NCI-H187 treated with DMSO at 0.1 percent for 48 hours (cell line): ENCODE measurements at places on chromosomes 12 and 14.
A peak's percentile ranks its signal among the peaks of the same experiment; 100 is the strongest.

GRCh38 chr12:6092784-6093722, 31.4 kb downstream of the VWF start:
- no peak for DNase-seq

DNA sequence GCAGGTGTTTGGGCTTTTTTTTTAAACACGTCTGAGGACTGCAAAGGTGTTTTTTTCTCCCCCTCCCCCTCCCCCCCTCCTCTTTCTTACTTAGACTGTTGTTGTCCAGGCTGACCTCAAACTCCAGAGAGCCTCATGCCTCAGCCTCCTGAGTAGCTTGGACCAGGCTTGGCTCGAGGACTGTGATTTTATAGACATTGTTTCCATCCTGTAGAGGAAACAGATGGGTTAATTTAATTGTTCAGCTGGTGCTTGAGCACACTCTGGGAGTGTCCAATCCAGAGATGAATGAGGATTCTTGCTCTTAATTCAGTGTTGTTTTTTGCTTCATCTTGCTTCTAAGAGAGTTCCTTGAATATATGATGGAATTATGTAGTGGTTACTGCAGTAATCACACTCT, 42.1 kb downstream of the RASSF3 start:
- no peak for DNase-seq

- no peak for DNase-seq
These were observed 12.9 kb downstream of the DYRK2 start for GRCh38 chr12:67661311-67662021.

DNA sequence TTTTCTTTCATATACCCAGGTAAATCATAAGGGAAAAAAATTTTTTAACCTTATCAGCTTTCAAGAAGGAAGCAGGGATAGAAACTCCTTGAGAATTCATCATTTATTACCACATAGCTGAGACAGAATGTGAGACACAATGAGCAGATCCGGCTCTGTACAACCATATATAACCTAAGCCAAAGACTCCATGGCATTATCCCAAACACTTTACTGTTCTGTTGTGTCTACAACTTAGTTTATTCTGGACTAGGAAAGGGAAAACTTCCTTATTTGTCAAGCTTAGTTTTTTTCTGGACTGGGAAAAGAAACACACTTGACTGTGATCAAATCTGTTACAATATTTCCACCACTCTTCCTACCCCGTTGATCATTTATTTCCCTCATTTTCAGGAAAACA, 38.3 kb upstream of the CATSPERB start:
- no peak for DNase-seq

- no peak for DNase-seq
These were observed 23.9 kb upstream of the C14orf180 start for GRCh38 chr14:104555430-104556255.

GRCh38 chr12:70966996-70967790, 46.7 kb upstream of the PTPRR start:
- DNase-seq, result no peak

DNA sequence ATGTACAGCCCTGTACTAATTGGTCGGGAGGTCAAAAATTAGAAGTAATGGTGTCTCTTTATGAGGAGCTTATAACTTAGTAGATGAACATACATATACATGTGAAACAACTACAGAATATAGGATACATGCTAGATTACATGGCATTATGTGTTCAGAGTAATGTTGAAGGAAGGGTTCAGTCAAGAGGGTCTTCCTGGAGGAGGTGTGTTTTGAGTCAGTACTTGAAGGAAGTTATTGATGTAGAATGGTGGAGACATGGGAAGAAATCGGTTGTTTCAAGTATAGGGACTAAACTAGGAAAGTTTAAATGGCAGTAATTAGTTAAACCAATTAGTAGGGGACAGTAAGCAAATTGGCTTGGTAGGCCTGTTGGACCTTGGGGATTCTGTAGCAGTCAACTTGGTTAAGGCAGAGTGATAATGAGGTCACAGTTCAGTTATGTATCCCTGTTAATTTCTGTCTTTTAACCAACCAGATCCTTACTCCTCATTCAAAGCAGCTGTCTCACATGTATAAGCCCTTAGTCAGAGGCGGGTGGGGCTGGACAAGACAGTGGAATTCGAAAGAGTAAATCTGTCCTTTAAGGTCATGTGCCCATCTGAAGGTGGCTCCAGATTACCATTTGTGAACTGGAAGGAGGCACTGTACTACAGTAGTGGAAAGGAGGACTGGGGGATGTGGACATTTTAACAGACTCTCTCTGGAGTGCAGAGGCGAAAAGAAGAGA, 3.5 kb upstream of the ANKRD52 start:
- DNase-seq, result no peak

DNA sequence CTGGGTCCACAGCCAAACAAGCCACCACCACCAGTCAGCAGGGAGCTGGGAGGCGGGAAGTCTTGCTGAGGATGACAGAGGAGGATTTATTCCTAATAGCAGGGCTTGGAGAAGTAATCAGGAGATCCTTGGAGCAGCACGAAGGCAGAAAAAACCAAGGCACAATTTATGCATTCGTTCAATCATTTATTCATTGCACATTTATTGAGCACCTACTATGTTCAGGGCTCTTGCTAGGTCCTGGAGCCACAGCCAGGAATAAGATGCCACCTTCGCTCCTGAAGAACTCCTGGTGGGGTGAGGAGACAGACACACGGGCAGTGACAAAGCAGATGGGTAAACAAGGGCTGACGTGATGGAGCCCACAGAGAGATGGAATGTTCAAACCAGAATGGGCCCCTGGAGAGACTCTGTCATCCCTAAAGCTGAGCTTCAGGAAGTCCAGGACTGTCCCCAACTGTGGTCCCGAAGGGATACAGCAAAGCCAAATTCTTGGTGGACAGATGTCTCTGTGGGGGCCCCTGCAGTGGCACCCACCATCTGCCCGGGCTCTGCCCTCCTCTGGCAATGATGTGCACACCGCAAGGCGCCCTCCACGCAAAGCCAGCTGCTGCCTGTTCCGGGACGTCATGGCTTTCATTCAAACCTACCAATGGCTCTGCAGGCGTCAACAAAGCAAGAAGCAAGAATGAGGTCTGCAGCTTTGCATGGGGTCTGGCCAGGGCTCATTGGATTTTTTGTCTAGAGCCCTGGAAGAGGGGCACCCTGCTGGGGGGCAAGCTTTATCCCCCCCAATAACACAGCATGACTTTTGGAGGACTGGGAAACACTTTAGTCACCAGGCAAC, 3.0 kb upstream of the TESC start:
- DNase-seq, result no peak

- no peak for DNase-seq
These were observed 128.1 kb upstream of the ARID2 start for GRCh38 chr12:45601390-45601789.

- no peak for DNase-seq
These were observed 820 bp upstream of the SMAGP start for GRCh38 chr12:51270951-51271518.

- peak; percentile 72 for DNase-seq
These were observed 365.3 kb downstream of the NUAK1 start for GRCh38 chr12:105773471-105773870.

- no peak for DNase-seq
These were observed 299.6 kb downstream of the DPF3 start for GRCh38 chr14:72594099-72594901.

- DNase-seq, result no peak
These were observed 15.0 kb downstream of the ACACB start for GRCh38 chr12:109131154-109132050.

DNA sequence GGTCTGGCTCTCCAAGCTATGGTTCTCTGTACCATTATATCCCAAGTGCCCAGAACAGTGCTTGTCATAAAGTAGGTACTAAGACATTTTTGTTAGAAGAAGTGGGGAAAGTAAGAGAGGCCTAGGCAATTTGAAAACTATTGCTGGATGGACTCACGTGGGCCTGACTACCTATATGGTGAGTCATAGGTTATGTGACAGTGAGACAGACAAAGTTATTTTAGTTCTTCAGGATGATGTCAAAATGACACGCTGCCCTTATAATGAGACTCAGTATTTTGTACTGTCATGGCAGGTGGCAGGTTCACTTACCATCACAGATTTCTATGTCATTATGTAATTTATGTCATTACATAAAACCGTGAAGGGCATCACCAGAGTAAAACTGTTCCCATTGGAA, 53.1 kb downstream of the PARP11 start:
- DNase-seq, result no peak

- no peak for DNase-seq
These were observed 448.3 kb downstream of the PCNX1 start for GRCh38 chr14:71355324-71356201.

- DNase-seq, result no peak
These were observed 1.4 kb downstream of the PCK2 start for GRCh38 chr14:24095271-24096068.

- DNase-seq, result no peak
These were observed at the start of gene AQP2 for GRCh38 chr12:49950273-49951251. Gene AQP2 (plus strand): TSS chr12:49950737. CDS start chr12:49950831, 94 bp downstream.

DNA sequence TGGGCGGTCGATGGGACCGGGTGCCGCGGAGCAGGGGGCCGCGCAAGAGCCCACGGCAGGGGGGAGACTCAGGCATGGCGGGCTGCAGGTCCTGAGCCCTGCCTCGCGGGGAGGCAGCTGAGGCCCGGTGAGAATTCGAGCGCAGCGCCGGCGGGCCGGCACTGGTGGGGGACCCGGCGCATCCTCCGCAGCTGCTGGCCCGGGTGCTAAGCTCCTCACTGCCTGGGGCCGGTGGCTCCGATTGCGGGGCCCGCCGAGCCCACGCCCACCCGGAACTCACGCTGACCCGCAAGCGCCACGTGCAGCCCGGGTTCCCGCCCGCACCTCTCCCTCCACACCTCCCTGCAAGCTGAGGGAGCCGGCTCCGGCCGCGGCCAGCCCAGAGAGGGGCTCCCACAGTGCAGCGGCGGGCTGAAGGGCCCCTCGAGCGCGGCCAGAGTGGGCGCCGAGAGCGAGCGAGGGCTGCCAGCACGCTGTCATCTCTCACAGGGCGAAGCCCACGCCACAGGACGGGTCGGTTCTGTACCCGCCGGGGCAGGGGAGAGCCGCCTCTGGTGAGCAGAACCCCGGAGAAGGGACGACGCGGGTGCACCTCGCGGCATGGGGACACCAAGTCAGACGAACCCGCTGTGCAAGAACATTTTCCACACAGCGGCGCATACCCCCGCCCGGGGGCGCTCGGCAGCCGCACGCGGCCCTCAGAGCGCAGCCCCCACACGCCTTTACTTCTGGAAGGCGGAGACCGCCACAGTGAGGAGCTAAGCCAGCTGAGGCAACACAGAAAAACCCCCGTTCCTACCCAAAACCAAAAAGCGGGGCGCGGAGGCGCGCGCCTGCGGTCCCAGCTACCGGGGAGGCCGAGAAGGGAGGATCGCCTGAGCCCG, 1.2 kb upstream of the SIVA1 start:
- DNase-seq, result no peak
